ENCODE measurements at places on chromosomes 5 and 9.

DNA sequence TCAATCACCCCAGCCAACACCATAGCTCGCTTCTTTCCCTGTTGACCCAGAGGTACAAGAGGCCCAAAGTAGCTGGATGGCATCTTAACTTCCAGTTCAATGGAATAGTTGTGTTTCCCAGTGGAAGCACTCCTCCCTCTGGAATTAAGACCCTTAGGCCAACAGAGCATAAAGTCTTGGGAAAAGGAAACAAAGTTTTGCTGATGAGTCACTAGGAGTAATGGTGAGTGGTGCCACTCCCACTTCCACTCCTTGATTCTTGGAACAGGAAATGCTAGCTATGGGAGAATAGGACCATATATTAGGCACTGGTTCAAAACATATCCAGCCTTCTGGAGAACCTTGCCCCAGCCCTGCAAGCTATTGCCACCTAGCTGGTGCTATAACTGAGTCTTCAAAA, 44.7 kb upstream of the LMX1B start:
- no peak for DNase-seq

DNA sequence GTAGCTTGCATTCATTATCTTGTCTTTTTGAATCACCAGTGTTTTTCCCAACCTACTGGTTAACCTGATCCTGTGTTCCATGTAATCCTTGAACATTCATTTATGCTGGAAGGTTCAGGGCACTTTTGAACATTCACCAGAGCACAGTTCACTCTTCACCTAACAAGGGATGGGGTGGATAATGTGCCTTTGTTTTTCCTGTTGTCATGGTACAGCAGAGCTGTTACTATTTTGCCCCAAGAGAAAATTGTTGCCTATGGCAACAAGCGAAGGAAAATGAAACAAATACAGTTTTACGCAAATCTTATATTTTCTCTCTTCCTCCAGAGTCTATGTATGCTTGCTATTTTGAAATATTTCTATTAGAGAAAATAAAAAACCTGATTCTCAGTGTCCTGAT, 60.3 kb upstream of the RIOK2 start:
- no peak for DNase-seq

GRCh38 chr5:166712447-166713185, 1578.8 kb upstream of the WWC1 start:
- no peak for DNase-seq

DNA sequence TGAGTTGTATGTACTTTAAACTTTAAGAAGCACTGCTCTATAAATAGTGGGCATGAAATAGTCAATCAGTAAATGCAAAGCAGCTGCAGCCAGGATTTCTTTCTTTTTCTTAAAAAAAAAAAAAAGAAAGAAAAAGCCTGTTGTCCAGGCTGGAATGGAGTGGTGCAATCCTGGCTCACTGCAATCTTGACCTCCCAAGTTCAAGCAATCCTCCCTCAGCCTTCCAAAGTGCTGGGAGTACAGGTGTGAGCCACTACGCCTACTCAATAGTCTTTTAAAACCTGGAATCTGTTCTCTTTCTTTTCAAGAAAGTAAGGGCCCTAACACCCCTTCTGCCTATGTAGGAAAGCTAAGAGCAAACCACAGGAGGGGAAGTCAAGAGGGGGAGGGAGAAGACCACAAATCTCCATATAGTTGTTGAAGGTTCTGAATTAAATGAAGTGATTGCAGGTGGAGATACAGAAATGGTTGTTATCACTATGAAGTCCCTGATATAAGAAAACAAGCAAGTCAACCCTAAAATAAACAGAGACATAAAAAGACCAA, 20.6 kb upstream of the TPD52L3 start:
- DNase-seq = no peak

- no peak for DNase-seq
Observed at GRCh38 chr5:395156-395920, 47.6 kb upstream of the EXOC3 start.

- DNase-seq = no peak
Observed at GRCh38 chr5:75167345-75167744, 69.3 kb downstream of the ANKRD31 start.

GRCh38 chr9:136107953-136108647, 10.6 kb downstream of the TMEM250 start:
- peak; percentile 92 for DNase-seq

DNA sequence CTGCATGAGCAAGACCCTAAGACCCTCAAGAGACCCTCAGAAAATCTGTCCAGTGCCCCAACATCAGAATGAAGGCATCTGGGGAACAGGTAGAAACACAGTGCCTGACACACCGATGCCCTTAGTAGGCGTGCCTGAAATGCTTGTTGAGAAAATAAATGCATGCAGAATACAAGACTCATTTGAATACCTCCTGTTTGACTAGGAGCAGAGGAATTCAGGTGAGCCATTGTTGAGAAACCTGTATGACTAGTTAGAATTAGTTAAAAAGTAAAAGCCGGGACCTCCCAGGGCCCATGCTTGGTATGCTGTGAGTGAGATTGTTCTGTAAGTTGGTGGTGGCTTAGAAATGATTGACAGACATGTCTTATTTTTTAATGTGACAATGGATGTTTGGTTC, 55.0 kb downstream of the WWC1 start:
- no peak for DNase-seq

GRCh38 chr5:157750320-157750719, 6.8 kb downstream of the LSM11 start:
- DNase-seq = no peak

DNA sequence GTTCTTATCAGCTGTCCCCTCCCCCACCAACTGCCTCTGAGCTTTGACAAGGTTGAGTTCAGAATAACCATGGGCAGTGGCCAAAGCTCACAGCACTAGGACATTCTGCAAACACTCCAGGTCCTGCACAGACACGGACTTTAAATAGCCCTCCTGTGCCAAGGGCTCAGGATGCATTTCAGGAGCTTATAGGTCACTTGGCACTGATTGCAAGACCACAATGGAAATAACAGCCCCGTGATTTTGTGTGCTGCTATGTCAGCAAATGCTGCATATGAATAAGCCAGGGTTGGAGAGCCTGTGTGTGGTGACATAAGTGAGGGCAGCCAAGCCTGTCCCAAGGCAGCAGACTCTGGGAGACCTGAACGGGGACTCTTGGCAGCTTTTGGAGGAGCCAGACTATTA, 150.7 kb downstream of the DMRT2 start:
- no peak for DNase-seq

DNA sequence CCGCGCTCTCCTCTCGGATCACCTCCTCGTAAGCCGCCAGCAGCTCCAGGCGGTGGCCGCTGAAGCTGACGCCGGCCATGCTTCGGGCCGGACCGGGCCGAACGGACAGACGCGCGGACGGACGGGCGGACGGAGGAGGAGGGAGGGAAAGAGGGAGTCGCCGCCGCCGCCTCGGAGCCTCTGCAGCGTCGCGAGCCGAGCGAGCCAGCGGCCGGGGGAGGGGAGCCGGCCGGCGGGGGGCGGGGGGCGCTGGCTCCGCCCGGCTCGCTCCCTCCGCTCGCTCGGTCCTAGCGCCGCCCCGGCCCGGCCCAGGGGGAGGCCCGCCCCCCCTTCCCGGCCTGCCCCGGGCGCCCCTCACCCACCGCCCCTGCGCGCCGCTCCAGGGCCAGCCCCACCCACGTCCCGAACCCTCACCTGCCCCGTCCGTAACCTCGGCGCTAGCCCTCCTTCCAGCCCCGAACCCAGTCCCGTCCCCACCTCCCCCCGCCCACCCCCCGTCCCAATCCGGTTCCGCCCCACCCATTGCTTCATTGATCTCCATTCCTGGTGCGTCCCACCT, at the start of gene DBN1:
DBN1 (minus strand) TSS at position 192 of the 559 bp plus-strand sequence; CDS start at position 79, 113 bp downstream.
- DNase-seq = no peak

GRCh38 chr5:177968661-177969211, 27.3 kb downstream of the PROP1 start:
- no peak for DNase-seq

DNA sequence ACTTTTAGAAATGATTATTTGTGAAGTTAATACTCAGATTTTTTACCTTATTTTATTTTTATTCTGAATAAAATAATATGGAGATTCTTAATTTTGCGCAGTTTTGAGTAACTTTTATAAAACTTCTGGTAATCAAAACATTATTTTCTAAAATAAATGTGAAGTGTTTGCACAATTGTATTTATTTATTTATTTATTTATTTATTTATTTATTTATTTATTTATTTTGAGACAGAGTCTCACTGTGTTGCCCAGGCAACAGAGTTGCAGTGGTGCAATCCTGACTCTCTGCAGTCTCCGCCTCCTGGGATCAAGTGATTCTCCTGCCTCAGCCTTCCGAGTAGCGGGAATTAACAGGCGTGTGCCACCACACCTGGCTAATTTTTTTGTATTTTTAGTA, 73.5 kb downstream of the RPS6 start:
- DNase-seq = no peak

DNA sequence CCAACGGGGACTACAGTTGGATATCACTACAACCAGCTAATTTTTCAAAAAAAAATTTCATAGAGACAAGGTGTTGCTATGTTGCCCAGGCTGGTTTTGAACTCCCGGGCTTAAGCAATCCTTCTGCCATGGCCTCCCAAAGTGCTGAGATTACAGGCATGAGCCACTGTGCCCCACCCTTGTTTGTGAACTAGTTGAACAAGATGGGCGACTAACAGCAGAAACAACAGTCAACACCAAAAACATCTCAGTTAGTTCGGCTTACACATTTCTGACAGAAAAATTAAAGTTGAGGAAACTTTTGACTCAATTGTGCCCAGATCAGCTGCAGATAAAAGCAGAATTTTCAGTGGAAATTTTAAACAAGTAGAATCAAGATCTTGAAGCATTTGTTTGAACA, 470.1 kb downstream of the TLE4 start:
- DNase-seq = no peak
